Endodermal cell (in vitro differentiated cells): ENCODE measurements at places on chromosomes 6 and 20.

GRCh38 chr6:87724983-87725811 is 23.2 kb upstream of the AKIRIN2 start:
- no peak for DNase-seq

DNA sequence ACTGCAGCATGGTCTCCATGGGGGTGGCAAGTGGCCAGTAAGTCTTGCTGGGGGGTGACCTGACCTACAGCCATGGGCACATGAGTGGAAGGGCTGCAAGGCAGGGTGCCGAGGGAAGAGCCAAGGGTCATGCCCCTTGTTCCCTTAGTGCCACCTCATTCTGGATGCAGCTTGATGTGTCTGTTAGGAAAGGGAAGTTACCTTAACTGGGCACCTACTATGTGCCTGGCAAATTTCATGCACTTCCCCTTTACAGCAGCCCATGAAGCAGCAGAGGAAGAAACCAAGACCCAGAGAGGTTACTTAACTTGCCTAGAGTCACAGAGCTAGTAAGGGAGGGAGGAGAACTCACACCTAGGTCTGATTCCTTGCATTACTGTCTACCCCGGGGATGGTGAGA is 174.0 kb downstream of the MRPL14 start:
- DNase-seq: peak; percentile 29

GRCh38 chr6:88972504-88973423 is 9.3 kb upstream of the RNGTT start:
- DNase-seq: peak; percentile 44

DNA sequence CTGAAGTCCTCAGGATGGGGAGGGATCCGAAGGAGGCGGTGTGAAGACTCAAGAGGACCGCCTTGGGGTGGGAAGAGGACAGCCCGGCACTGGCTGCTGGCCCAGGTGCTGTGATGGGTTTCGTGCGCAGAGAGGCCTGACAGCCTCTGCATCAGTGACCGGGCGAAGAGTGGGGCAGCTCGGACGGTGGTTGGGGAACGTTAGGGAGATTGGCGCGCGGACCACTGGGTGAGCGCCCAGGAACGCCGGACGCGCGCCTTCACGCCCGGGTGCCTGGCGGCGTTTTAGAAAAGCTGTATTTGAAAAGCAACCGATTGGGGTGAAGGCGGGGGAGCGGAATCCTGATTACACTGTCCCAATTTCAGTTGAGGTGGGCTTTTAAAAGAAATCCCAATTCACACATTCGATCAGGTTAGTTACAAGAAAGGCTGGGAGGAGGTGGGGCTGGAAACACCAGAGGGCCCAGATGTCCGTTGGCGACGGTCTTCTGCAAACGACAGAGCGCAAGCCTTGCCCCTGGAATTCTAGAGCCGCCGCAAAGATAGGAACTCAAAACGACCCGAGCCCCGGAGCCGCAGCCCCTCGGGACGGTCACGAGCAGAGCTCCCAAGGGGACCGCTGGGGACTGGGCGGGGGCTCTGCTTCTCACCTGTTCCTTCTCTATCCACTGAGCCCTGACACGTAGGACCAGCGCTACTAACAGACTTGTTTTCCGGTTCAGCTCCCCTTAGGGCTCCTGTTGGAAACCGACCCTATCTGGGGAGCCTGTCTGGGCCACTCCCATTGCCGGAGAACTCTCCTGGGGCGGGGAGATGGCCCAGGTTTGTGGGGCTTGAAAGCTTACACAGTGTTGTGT is 8.5 kb upstream of the TRIM40 start:
- DNase-seq: peak; percentile 83

- DNase-seq: peak; percentile 87
These were observed 508.0 kb downstream of the TBC1D32 start for GRCh38 chr6:120826253-120826652.

DNA sequence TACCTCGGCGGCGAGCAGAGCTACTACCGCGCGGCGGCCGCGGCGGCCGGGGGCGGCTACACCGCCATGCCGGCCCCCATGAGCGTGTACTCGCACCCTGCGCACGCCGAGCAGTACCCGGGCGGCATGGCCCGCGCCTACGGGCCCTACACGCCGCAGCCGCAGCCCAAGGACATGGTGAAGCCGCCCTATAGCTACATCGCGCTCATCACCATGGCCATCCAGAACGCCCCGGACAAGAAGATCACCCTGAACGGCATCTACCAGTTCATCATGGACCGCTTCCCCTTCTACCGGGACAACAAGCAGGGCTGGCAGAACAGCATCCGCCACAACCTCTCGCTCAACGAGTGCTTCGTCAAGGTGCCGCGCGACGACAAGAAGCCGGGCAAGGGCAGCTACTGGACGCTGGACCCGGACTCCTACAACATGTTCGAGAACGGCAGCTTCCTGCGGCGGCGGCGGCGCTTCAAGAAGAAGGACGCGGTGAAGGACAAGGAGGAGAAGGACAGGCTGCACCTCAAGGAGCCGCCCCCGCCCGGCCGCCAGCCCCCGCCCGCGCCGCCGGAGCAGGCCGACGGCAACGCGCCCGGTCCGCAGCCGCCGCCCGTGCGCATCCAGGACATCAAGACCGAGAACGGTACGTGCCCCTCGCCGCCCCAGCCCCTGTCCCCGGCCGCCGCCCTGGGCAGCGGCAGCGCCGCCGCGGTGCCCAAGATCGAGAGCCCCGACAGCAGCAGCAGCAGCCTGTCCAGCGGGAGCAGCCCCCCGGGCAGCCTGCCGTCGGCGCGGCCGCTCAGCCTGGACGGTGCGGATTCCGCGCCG is 994 bp downstream of the FOXC1 start:
- peak; percentile 79 for DNase-seq
